ENCODE measurements at places on chromosomes 11 and 22. TPM values are rescaled to one million over a fixed set of nuclear protein-coding genes. Genes with fewer than 3 reads are reported as not detected.
A peak's percentile ranks its signal among the peaks of the same experiment; 100 is the strongest.

GRCh38 chr11:119424775-119425174 lies 1.8 kb upstream of the THY1 start:
- DNase-seq: no peak

DNA sequence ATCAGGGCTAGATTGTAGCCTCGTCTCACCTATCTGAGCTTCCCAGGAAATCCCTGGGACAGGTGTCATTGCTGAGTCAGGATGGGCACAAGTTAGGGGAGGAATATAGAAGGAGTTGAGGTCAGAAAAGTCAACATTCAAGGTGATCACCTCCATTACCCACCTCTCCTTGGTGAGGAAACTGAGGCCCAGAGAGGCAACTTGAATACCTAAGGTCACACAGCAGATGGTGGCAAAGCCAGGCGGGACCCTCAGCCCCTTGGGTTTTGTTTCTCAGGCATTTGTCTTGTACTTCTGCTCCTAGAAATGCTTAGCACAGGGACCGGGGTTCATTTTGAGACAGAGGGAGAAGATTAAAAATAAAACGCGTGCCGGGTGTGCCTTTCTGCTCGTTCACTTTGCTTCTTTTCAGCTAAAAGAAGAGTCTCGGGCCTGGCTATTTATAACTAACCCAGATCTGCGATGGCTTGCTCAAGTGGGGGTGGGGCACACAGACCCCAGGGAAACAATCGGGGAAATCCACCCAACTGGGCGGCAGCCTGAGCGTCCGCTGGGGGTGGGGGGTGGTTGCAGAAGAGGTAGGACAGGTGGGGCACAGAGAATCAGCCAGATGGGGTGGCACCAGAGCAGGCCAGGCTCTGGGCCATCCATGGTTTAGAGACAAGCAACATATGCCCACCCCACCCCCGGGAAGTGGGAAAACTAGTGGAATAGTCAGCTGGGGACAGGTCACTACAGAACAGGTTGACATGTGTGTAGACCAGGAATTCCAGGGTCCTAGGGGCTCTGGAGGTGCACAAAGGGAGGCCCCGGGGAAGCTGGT lies 3.9 kb upstream of the GNAZ start:
- peak; percentile 1 for DNase-seq

GRCh38 chr11:95359756-95360155 lies 128.8 kb upstream of the SESN3 start:
- no peak for DNase-seq

DNA sequence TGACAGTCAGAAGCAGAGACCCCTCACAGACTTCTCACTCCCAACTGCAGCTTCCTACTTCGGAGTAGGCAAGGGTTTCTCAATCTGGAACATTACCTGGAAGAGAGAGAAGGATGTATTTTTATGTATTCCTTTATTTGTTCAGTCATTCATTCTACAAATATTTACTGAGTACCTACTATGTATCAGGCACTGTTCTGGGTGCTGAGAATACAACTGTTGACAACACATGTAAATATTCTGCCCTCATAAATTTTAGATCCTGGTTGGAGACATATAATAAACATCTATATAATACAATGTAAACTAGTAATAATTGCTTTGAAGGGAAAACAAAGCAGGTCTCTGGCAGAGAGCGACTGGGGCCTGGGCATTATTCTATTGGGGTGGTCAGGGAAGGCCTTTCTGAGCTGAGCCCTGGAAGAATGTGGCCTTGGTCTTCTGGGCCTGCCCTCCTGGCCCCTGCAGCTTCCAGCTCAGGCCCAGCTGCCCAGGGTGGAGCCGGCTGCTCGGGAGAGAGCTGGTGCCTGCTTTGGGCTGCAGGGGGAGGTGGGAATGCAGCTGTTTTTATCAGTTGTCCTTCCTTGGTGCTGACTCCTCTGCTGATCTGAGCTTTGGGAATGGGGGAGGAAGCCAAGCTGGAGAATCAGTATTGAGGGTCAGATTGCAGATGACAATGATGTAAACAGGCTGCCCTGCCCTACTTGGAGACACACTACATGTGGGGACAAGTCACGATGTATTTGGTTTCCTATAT lies 46.8 kb downstream of the PKNOX2 start:
- no peak for DNase-seq

- no peak for DNase-seq
Measured at GRCh38 chr11:72569966-72570892, 104.0 kb downstream of the PDE2A start.

DNA sequence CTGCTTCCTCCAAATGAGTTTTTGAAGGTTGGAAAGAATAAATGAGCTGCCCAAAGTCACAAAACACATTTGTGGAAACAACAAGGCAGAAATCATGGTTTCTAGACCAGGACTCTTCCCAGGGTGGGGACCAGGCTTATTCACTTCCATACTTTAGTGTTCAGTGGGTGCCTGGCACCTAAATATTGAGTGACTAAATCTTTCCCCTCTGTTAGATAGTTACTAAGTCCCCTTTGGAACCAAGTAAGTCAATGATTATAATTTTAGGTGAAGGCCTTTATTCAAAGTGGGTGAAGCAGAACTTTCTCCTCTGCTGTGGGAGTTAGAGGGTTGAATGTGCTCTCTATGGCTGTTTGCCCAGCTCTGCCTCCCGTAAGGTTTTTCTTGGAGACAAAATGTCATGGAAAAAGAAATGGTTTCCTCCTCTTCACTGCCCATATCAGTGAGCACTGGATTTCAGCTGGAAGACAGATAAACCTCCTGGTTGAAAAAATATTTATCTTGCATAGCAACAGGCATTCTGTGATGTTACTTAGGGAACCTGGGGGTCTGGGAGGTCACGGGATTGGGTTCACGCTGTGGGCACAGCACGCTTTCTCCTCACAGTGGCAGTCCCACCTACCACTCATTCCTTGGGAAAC lies 117.8 kb downstream of the CCDC81 start:
- peak; percentile 50 for DNase-seq

Gene PRRG4
- total RNA-seq: 2.3 TPM

Gene NLRP14
- total RNA-seq: not detected

Gene TUBA8
- 2.2 TPM for total RNA-seq

All from uterus (tissue), 4 donors.